Stimulated activated CD4-positive, alpha-beta T cell treated with anti-CD3 and anti-CD28 coated beads, Interleukin-1b, Interleukin-23, amount 100 ng/mL, for 48 hours (primary cell): ENCODE measurements at places on chromosomes 3 and 15.

GRCh38 chr15:60052796-60053195, 48.7 kb downstream of the FOXB1 start:
- DNase-seq = no peak

DNA sequence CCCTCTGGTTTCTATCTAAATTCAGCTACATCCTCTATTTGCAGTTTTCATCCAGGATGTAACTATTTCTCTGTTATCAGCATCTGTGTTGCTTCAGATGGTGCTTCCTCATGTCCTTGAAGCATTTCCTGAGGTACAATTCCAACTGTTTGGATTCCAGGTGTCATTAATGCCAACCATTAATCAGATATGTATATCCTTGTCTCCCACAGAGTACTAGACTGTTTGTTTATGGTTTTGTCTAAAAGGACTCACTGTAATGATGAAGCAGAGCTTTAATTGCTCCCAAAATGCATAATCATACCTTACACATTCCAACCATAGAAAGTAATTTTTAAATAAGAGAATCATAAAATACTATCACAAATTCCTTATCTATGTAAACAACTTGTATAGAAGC, 288.5 kb upstream of the MME start:
- DNase-seq = no peak

GRCh38 chr3:15513116-15513515, 8.4 kb downstream of the COLQ start:
- DNase-seq = no peak

- DNase-seq = peak; percentile 74
Observed at GRCh38 chr3:30643763-30644462, 37.5 kb downstream of the TGFBR2 start.

GRCh38 chr15:27210176-27210575, 239.2 kb downstream of the GABRG3 start:
- no peak for DNase-seq

DNA sequence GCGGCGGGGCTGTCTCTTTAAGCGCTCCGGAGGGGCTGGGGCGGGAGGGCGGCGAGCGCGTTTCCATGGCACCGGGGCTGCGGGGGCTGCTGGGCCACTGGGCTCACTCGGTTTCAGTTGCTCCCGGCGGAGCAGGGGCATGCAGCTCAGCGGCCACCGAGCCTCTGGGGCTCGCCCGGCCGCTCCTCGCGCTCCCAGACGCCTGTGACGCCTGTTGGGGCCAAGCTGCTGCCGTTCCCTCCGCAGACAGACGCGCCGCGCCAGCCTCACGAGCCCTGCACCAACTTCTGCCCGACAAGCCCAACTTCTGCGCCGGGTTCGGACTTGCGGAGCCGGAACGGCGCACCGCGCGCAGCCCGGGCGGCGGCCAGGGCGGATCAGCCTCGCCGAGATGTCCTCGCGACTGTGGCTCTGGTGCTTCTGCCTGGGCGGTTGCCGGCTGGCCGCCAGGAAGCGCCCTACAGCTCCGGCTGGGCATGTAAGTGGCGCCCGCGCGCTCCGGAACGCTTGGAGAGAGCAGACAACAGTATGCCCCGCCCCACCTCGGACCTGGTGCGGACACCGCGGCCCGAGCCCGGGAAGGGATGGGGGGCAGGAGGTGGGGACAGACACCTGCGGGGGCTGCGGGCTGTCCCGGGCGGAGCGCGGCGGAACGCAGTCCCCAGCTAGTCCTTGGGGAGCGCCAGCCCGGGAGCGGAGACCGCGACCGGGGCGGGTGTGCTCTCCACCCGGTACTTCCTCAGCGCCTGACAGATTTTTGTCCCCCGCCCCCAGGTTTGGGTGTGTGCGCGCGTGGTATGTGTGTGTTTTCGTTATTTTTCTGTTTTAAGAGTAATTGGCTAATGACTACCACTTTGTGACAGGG, 154.1 kb upstream of the GOLIM4 start:
- peak; percentile 6 for DNase-seq

DNA sequence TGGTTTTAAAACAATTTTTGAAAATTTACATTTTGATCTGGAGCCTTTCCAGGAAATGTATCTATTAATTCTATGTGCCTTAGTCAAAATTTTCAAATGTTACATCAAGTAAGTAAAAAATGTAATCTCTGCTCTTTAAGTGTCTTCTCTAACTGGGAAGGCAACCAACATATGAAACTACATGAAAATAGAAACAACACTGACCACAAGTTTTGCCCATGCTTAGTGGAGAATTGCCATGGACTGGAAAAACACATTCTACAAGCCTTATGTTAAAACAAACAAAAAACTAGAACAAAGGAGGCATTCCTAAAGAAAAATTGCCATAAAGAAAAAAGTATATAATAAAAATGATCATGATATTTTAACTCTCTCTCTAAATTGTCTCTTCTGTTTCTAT, 75.9 kb upstream of the SPRED1 start:
- DNase-seq = no peak

GRCh38 chr3:127711896-127712295, 39.1 kb downstream of the ABTB1 start:
- DNase-seq = no peak

DNA sequence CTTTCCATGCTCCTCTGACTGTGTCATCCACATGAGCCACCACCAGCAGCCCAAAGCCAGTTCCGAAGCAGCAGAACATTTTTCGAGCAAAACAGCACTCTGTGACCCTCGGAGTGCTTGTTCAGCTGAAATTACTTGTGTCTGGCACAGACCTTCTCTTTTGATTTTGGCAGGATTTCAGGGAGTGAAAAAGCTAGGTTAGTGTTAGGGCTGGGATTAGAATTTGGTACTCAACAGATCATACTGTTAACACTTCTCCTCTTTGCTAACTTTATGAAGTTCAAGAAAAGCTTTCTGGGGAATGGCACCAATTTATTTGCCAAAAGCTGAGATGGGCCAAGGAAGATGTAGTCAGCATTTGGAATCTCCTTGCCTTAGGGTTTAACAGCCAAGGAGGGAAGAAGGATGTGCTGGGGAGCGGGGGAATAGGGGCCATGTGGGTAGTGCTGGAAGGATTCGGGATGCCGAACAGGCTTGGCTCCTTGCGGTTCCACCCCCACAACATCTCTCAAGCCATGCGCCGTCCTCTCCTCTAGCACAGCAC, 55.1 kb upstream of the TRA2B start:
- no peak for DNase-seq
